ENCODE measurements at places on chromosomes 2 and 18.

DNA sequence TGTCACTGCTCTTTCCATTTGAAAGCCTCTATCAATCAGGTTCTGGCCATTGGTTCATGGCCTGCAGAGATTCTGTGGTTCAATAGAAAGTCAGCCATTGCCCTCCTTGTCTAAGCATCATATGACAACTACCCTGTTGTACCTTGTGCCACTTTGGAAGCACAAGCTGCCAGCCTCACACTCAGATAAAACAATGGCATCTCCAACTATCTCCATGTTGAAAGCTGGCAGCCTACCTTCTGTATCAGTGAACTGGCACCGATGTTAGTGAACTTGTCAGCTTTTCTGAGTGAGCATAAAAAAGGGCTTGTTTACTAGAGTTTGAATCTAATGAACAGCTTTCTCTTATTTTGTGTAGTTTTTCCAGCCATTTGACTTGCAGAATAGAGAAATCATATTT lies 203.3 kb upstream of the SESTD1 start:
- no peak for DNase-seq

GRCh38 chr2:232444409-232445148 lies 11.4 kb upstream of the ALPI start:
- peak; percentile 83 for DNase-seq

DNA sequence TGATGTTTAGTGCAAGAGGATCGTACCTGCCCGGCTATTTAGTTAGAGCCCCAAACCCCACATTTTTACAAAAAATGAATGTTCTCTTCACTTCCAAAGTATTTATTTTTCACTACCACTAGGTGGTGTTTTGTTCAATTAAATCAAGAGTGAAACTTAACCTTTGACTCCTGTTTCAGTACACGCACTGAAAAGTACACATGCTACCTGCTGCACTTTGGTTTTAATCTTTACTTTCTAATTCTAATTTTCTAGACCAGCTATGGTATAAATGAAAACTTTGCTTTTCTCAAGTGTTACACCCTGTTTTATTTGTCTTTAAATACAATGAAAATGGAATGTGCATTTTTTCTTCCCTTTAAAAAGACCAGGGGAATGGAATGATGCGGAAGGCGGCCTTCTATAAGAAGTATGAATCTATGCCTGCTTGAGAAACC lies 31.4 kb upstream of the CHN1 start:
- no peak for DNase-seq

- no peak for DNase-seq
Observed at GRCh38 chr2:172358691-172359556, 68.5 kb upstream of the ITGA6 start.

GRCh38 chr18:23126376-23127056 lies 8.8 kb upstream of the CABLES1 start:
- DNase-seq, result no peak

DNA sequence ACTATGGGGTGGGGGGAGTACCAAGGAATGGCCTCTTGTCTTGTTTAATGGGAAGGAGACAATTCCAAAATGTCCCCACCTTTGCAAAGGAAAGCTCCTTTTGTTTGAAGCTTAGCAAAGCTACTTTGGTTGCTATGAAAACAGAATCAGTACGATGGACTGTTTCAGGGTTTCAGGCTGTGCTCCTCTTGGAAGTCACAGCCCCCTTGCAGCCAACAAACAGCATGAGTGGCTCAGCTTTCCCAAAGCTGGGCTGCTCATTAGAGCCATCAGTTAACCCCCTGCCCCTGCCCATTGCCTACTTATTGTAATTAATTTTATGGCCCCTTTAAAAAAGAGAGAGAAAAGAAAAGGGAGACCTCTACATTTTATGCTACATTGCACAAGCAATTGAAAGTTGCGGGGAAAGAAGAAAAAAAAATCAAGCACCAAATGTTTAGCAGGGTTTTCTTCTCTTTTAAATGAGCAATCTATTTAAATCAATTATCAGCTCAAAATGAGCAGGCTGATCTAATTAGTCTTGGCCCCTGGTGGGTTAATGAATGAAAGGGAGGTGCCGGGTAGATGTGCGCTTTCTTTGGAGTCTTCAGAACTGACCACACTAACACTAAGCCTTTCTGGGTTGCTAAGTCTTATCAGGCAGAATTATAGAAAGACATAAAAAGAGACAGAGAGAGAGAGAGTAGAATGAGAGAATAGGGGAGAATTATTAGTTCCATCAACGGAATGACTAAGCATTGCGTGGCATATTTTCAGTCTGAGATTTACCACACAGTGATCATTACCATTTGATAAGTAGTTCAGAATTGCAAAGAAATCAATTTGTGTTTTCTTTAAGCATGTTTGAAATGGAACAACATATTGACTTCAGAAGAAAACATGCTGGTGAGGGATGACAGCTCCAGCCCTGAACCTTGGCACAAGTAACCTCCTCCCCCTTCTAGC lies 284.9 kb downstream of the INSIG2 start:
- DNase-seq, result no peak

DNA sequence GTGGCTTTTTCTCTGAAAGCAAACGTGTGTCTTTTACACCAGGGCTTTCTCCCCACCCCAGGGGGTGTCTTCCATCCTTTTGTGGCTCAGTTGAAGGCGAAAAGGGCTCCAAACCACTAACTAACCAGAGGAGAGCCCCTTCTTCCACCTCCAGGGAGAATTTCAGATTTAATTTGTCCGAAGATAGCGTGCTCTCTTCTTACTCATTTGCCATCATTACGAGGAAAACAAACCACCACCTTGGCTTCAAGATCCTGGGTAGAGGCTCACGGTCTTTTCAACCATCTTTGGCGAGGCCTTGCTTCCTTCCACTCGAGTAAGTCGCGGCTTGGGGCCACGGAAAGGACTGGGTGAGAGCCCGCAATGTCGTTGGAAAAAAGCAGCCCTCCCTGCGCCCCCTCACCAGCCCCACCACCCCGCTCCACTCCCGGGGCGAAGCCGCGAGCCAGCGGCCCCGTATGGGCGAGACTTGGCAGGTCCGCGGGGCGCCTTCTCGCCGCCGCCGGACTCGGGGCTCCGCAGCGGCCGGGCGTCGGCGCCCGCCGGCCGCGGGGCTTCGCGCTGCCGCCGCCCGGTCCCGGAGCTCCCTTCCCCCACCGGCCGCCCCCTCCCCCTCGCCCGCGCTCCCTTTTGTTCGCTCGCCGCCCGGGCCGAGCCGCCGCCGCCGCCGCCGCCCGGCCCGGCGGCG lies 1.7 kb upstream of the ZNF532 start:
- peak; percentile 56 for DNase-seq
